ENCODE measurements at places on chromosomes 4 and X.

GRCh38 chrX:19863212-19863856, 24.1 kb downstream of the SH3KBP1 start:
- no peak for DNase-seq

DNA sequence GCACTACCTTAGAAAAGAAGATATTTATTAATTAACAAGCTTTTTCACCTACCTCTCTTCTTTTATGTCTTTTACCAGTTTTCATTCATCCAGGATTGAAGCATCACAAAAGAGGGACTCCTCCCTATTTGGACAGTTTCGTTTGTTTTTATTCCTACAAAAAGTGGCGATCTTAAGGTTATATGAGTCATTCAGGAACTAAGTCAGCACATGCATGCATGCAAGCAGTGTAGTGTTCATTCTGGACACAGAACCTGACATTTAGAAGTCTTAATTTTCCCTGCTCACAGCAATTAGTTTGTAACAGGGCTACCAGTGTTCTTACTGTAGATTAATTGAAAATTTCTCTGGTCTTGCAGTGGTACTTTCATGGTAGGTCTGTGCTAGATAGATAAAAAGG, 47.9 kb upstream of the QRFPR start:
- no peak for DNase-seq

DNA sequence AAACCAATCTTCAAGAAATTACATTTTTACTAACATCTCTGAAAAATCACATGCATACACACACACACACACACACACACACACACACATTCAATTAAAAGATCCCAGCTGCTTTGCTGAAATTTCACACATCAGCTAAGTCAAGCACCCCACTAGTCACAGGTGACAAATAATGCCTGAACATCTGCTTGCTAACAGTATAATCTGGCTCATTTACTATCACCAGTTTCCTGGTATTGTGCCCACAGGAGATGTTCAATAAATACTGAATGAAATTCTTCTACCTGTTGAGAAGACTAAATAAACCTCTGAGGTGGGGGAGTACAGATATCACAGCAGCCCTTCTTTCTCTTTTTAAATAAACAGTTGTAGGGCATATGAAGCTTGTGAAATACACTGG, 994.0 kb downstream of the ARAP2 start:
- DNase-seq: no peak

- no peak for DNase-seq
Measured at GRCh38 chr4:146709956-146710355, 71.3 kb downstream of the POU4F2 start.

- no peak for DNase-seq
Measured at GRCh38 chr4:75135068-75135825, 202.3 kb downstream of the PARM1 start.

DNA sequence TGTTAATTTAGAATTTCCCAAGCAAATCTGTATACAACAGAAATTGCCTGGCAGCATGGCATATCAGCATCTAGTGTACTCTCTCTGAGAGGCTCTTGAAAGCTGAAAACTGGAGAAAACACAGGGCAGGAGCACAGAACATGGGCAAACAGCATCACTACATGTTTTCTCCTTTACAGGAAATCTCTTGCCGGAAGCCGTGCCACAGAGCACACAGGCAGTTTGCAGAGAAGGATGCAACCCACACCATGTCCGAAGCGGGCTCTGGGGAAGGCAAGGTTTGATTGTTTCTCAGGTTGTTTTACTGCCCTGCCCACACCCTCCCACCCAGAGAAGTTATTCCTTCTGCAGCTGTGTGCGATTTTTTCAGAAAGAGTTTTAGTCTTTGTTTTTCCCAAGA, 41.1 kb upstream of the FAM9C start:
- DNase-seq: no peak

- no peak for DNase-seq
Measured at GRCh38 chrX:29082558-29082957, 495.3 kb downstream of the IL1RAPL1 start.

GRCh38 chrX:101208152-101208905, 11.3 kb upstream of the DRP2 start:
- no peak for DNase-seq

DNA sequence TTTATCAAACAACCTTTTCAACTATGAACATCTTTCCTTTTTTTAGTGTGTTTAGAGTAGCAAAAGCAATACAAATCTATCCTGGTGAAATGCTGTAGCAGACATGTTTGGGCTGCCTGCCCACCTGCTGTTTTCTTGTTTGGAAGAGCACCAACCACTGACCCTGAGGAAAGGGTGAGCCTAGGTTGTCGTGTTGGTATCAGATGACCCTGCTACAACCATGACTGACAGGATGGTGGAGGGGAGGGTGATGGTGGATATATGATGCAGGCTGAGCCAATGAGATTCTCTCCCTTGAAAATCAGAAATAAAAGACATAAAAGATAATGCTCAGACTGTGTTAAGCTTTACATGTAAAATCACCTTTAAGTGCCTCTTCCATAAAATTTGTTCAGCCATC, 201.2 kb downstream of the NPNT start:
- DNase-seq: no peak

DNA sequence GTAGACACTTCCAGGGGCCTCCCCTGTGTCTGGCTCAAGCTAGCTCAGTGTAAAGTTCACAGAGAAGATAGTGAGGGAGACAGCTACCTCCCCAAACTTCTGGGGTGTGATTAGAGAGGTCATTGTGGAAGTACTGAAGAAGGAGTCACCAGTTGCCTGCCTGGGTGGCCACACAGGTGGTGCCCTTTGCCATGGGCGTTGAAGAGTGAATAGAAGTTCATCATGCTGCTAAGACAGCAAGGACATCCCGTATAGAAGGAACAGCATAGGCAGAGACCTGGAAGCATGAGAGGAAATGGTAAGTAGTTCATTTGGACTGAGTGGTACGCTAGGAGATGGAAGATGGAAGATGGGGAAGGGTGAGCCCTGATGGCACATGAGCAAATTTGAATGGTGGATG, 110.1 kb downstream of the PJA1 start:
- no peak for DNase-seq

DNA sequence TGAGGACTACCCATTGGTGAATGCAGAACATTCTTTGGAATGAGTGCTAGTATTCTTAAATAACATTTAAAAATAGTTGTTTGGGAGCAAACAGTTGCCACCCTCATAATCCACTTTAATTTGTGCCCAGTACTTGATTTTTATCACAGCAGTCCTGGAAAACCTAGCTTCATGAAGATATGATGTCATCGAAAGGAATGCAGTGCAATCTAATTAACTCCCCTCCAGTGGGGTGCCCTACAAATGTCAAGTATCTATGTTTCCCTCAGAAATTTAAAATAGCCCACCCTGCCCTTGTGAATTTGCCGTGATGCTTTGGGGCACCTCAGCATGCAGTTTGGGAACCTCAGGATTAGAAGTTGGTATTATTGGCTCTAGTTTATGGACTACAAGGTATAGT, 5.4 kb downstream of the RAB9A start:
- no peak for DNase-seq

DNA sequence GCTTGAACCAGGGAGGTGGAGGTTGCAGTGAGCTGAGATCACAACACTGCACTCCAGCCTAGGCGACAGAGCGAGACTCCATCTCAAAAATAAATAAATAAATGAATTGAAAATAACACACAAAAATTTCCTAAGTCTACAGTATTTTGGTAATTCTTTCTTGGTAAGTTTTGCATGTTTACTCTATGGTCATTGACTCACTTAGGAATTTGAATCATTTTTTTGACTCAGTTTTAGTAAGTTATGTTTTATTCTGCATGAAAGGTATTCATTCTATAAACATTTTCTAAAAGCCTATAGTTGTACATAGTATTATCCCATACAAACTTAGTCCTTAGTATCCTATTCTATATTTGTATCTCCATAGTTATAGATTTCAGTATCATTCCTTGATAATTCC, 772.9 kb upstream of the SLIT2 start:
- DNase-seq: no peak

DNA sequence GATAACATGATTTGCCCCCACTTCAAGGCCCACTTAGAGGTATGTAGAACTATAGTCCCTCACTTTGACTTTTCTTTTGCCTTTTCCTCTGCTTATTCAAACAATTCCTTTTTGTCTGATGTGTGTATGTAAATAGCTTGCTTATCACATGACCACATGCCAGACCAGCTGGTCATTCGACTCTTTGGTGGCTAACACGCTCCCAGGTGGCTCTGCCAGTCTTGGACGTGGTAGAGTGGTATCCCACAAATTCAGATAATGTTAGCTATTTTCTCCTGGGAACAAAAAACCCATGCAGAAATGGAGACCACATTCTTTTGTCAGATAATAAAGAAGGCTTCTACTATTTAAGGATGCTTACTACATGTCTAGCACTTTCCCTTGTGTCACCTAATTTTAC, 47.9 kb downstream of the ARHGAP24 start:
- DNase-seq: no peak

GRCh38 chrX:46627711-46628419, 54.3 kb downstream of the CHST7 start:
- DNase-seq: no peak

- DNase-seq: no peak
Measured at GRCh38 chr4:168604496-168605373, 107.9 kb downstream of the PALLD start.

DNA sequence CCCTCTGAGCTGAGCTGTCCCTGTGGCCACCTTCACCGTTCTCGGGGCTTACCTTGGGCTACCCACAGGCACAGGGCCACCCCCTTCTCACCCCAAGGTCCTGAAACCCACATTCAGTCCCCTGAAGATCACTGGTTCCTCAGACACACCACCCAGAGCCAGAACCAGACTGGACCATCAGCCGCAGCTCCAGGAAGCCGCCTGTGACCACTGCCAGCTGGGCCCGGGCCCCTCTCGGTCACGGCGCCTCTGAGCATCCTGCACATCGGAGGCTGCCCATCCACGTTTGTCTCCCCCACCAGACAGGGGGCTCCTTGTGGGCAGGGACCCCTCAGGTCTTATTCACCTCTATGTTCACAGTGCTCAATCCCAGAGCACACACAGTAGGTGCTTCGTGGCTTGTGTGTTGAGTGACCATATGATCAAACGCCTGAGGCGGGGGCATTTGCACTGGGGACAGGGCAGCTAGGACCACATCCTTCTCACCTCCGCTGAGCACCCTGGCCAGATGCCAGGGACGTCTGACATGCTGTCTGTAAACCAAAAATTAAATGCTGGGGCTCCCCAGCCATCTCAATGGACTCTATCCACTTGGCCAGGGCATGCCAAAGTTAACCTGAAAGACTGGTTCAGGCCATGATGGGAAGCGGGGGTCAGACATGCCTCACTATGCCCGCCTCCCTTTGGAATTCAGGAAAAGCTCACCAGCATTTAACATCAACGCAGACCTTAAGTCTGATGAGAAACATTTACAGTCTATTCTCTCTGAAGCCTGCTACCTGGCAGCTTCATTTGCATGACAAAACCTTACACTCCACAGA, 109.4 kb upstream of the AFAP1 start:
- no peak for DNase-seq

DNA sequence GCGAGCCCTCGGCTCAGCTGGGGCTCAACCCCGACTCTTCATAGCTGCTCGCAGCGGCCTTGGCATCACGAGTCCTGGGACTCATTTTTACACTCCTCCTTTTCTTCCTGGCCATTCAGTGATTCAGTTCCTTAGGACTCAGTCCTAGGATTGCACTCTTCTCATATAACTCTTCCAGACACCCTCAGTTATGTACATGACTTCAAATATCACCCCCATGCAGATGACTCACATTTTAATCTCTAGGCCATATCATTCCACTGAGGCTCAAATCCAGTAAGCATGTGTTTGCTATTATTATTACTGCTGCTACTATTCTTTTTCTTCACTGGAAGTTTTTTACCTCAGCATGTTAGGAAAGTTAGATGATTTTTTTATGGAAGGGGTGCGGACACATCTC, 14.4 kb downstream of the ITGB1BP2 start:
- no peak for DNase-seq

DNA sequence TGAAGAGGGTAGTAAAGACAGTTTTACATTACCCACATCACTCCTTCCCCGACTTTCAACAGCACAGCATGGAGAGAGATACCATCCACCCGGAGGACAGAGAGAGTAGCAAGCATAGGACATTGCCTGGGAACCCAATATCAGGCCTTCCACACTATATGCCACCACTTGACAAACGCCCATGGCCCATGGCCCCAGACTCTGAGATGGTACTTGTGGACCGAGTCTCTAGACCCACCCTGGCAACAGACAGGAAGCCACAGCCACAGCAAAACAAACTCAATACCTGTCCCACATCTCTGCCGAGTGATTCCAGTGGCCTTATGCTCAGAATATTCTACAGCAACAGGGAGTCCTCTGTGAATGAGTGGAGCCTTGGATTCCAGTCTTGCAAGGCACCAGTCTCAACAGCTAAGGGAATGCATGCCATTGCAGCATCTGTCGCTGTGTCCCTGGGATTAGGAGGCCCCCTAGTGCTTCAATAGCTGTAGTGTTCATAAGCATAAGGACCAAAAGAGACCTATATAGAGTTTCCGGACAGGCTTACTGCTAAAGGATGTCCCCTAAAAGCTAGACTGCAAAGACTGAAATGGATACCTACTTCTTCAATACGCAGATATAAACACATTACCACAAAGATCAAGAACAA, 14.7 kb upstream of the CT55 start:
- peak; percentile 19 for DNase-seq

DNA sequence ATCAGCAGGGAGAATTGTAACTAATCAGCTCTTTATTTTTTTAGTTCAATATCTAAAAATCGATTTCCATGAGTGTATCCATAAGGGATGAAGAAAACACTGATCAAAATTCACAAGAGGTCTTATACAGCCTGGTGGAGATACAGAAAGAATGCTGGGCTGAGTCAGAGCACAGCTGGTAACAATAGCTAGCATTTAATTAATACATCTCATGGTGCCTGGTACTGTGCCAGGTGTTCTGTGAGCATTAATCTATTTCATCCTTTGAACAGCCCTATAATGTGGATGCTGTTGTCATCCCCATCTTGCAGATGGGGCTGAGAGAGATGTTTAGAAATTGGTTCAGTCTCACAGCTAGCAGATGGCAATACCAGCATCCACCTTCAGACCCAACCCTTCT, 250.9 kb upstream of the RPS6KA3 start:
- no peak for DNase-seq

- DNase-seq: no peak
Measured at GRCh38 chr4:89878611-89879010, 16.0 kb upstream of the MMRN1 start.

DNA sequence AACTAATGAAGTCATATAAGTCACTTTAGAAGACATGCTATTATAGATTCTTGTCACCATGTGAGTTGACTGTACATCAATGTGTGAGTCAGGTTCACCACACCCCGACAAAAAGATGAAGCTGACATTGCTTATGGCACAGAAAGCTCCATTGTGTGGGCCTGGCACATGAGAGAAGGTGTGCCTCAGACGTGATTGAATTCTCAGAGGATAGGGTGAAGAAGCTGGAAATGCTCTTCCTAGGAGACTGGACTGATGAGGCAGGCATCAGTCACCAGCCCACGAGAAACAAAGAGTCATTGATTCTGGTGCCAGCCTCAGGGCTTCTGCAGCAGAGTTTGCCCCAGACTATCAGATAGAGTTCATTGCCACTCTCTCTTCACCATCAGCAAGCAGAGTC, 35.9 kb upstream of the LRAT start:
- DNase-seq: no peak

- DNase-seq: no peak
Measured at GRCh38 chr4:183118585-183118984, 19.5 kb downstream of the WWC2 start.

All from stimulated activated CD4-positive, alpha-beta T cell treated with anti-CD3 and anti-CD28 coated beads, Interleukin-4, amount 100 ng/mL, for 4 hours (primary cell).